ENCODE measurements at places on chromosomes 16 and 17. TPM values are rescaled to one million over a fixed set of nuclear protein-coding genes. Genes with fewer than 3 reads are reported as not detected.

Gene LRRC75A
- 0.47 TPM for total RNA-seq

GRCh38 chr16:64445245-64445644 lies 676.6 kb downstream of the CDH11 start:
- DNase-seq = no peak

Gene KCNJ18
- total RNA-seq = not detected

Gene CCL13
- total RNA-seq = 0.82 TPM

Gene NRN1L
- not detected for total RNA-seq

Gene IL34
- 1.5 TPM for total RNA-seq

GRCh38 chr16:87327798-87328495 lies 10.8 kb upstream of the C16orf95 start:
- peak; percentile 25 for DNase-seq

Gene TP53TG3F
- not detected for total RNA-seq

Gene CD300LD
- total RNA-seq = not detected

DNA sequence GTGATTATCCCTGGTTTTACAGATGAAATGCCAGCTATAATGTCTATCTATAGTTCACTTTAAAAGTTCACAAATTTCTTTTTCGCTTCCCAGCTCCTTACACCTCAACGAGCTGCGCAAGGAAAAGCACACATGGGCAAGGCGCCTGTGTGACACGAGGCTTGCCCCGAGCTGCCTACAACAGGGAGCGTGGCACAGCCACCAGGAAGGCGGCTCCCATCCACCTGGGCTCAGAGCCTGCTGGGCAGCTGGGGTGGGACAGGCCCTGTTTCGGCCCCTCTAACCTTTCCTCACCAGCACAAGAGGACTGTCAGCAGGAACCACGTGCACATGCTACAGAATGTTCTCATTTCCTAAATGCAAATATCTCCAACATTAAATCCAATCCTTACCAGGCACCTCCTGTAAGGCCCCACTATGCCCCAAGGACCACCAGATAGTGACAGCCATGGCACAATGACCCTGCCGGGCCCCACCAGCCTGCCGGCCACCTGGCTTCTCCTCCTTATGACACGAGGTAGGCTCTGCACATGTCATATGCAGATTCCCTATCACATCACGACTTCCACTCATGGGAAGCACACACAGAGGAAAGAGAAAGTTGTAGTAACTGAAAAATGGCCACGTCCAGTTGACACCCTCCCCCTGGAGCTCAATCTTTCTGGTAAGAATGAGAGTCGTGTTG lies 92.1 kb downstream of the ZNF778 start:
- peak; percentile 20 for DNase-seq

Gene RAB37
- 2.8 TPM for total RNA-seq

- no peak for DNase-seq
Observed at GRCh38 chr17:69878661-69879060, 196.4 kb upstream of the KCNJ16 start.

DNA sequence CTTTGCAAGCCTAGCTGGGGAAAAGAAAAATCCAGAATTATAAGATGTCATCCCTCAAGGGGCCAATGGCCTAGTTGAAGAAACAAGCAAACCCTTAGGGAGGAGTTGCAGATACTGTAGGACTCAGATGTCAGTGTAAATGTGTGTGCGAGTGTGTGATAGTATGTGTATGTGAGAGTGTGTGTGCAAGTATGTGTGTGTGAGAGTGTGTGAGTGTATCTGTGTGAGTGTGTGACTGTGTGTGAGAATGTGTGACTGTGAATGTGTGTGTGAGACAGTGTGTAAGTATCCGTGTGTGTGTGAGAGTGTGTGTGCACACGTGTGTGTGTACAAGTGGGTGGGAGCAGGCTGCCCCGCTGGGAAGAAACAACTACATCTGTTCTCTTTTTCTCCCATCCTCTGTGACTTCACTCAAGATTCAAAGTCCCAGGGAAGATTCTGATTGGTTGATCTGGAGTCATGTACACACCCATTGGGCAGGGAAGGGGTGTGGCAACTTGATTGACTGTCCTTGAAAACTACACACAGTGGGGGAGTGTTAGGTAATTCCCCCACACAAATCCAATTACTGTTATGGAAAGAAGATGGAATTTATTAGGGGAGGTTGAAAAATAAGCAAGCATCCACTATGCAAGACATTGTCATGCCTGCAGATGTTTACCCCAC lies 40.7 kb downstream of the IRX3 start:
- DNase-seq = no peak

- DNase-seq = no peak
Observed at GRCh38 chr16:55012793-55013192, 82.1 kb downstream of the IRX5 start.

Gene MFAP4
- 34.8 TPM for total RNA-seq

Gene SLC47A2
- total RNA-seq = not detected

Gene KRTAP2-3
- total RNA-seq = not detected

Gene CSH2
- total RNA-seq = not detected

Gene SRCIN1
- total RNA-seq = 1.4 TPM

- no peak for DNase-seq
Observed at GRCh38 chr17:56152874-56153602, at the start of gene ANKFN1. Gene ANKFN1, plus strand, starts transcription at chr17:56153475. Its CDS starts 59,193 bp downstream, at chr17:56212668.

- DNase-seq = no peak
Observed at GRCh38 chr16:76970087-76970744, 220.8 kb upstream of the MON1B start.

Gene DNAAF8
- 0.30 TPM for total RNA-seq

- DNase-seq = peak; percentile 70
Observed at GRCh38 chr16:57994778-57995177, 5.7 kb downstream of the ZNF319 start.

Gene CLEC10A
- 4.4 TPM for total RNA-seq

- no peak for DNase-seq
Observed at GRCh38 chr16:77919761-77920415, 102.5 kb upstream of the CLEC3A start.

Gene KRT28
- not detected for total RNA-seq

Gene HBA2
- 37.2 TPM for total RNA-seq

GRCh38 chr17:71881041-71881440 lies 239.8 kb upstream of the SOX9 start:
- DNase-seq = no peak

GRCh38 chr17:19833914-19834313 lies 33.8 kb downstream of the ULK2 start:
- no peak for DNase-seq

DNA sequence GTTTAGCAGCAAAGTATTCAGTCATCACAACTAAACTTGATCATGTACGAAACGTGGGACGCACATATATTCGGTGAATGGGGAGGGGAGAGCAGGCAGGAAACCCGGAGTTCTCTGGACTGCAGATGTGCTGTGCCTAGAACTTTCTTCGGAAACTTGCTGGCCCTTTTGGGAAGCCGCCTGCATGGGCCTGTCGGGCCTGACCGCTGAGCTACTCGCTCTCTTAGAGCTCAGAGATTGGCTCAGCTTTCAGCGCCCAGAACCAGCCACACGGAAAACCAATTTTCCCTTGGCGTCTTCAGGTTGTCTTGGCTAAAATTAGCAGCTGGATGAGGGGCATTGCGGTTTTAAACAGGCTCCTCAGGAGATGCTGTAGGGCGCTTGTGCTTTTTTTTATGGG lies 38.1 kb downstream of the ZDHHC7 start:
- no peak for DNase-seq

DNA sequence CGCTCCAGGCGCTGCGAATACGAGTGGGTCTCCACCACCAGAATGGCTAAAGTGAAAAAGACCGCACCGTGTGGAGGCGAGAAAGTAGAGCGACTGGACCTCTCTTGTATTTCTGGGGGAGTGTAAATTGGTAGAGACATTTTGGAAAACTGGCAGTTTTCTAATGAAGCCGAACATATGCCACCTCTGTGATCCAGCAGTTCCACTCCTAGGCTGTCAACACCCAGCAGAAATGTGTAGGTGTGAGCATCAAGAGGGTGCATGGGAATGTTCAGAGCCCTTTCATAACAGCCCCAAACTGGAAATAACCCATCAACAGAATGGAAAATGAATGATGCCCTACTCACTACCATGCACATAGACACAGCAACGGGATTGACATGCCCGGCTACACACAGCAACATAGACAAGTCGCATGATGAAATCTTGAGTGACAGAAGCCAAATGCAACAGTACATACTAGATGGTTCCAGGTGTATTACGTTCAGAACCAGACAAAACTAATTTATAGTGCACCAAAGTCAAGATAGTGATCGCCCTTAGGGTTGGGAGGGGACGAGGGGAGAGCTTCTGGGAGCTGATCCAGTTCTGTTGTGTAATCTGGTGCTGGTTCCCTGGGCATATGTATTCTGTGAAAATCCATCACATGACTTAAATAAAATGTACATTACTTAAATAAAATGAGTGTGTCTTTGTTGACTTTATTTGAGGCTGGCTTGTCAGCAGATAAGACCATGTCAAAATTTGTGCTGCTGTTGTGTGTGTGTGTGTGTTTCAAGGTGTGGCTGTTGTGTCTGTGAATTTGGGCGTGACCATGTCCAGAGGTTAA lies 877 bp upstream of the BCL7C start:
- DNase-seq = no peak

Data from left ventricle myocardium superior (tissue), 1 donor.